HEK293T (cell line): ENCODE measurements at places on chromosomes 5 and 9.

- DNase-seq: no peak
Measured at GRCh38 chr5:1349246-1349645, 4.3 kb upstream of the CLPTM1L start.

DNA sequence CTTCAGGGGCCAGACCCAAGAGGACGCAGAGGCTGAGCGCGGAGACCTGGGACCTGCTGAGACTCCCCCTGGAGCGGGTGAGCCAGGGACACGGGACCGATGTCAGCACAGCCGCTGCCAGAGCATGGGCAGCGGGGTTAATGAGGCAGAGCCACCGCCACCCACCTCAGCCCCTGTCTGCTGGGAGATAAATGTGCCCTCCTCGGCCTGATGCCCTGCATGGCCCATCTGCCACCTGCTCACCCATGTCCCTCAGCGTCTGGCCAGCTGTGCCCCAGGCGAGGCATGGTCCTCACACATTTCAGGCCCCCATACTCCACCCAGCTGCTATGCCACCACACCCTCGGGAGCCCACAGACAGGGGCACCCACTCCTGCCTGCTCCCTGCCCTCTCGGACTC lies 14.9 kb downstream of the DNLZ start:
- DNase-seq: no peak

DNA sequence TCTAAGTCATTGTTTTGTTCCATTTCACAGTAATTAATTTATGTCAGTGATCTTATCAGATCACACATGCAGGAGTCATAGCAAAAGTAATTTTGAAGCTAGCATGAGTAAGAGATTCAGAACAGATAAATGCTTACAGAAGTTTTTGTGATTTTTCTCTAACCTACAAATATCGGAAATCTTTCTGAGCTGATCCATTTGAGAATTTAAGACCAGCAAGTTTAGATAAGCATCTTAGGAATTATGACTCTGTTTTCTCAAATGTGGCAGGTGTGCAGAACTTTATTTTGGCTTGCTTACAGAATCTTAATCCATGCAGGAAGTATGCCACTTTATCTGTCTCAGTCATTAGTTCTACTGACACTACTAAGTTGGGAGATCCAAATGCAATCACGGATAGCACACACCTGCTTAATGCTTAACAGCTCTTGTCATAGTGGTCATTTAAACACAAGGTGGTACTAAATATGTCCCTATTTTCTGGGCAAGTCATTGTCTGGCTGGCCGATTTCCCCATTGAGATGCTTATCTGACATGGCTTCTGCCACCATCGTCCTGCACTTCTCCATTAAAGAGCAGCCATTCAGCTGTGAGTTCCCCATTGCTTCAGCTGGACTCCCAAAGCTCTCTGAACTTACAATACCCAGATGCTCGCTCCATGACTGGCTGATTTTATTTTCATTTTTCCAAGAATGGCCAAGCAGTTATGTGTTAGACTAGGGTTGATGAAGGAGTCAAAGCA lies 305.4 kb upstream of the NUDT12 start:
- DNase-seq: no peak

GRCh38 chr9:81592887-81593266 lies 96.5 kb downstream of the TLE1 start:
- no peak for DNase-seq

DNA sequence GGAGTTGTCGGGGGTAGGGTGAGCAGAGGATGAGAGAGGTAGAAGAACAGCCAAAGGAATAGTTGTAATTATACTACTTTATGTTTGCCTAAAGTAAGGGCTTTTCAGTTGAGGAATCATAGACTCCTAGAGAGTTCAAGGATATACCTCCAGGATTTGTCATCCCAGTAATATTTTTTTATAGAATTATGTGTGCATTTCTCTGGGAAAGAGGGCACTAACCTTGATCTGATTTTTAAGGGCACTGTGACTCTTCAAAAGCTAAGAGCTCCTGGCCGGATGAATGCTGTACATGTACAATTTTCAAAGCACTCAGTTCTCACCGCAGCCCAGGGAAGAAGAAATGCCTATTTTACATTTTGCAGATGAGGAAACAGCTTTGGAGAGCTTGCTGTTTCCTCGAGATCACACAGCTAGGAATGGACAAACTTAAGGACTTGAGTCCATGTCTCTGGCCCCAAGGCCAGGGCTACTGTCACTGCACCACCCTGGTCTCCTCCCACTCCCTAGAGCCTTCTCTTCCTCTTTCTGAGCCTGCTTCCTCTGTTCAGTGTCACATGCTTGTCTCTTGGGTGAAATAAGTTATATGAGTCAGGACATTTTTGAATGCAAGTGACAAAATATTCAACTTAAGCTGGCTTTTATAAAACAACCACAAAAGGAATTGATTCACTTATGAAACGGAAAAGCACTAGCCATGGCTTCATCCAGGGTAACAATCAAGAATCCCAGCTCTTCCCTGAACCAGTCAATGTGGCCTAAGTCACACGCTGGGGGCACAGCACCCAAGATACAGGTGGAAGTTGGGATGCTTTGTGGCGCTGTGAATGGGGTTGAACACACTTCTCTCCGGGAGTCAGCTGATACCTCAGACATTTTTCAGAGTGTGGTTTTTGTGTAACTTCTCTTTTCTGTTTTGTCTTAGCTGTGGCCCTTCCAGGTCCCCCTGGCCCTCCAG lies 45.7 kb upstream of the TGFBR1 start:
- no peak for DNase-seq

- no peak for DNase-seq
Measured at GRCh38 chr5:16759147-16759773, 142.5 kb upstream of the RETREG1 start.

GRCh38 chr5:119427060-119427459 lies 25.2 kb upstream of the HSD17B4 start:
- no peak for DNase-seq
